Activated naive CD4-positive, alpha-beta T cell (primary cell): ENCODE measurements at places on chromosomes 11 and 22.

DNA sequence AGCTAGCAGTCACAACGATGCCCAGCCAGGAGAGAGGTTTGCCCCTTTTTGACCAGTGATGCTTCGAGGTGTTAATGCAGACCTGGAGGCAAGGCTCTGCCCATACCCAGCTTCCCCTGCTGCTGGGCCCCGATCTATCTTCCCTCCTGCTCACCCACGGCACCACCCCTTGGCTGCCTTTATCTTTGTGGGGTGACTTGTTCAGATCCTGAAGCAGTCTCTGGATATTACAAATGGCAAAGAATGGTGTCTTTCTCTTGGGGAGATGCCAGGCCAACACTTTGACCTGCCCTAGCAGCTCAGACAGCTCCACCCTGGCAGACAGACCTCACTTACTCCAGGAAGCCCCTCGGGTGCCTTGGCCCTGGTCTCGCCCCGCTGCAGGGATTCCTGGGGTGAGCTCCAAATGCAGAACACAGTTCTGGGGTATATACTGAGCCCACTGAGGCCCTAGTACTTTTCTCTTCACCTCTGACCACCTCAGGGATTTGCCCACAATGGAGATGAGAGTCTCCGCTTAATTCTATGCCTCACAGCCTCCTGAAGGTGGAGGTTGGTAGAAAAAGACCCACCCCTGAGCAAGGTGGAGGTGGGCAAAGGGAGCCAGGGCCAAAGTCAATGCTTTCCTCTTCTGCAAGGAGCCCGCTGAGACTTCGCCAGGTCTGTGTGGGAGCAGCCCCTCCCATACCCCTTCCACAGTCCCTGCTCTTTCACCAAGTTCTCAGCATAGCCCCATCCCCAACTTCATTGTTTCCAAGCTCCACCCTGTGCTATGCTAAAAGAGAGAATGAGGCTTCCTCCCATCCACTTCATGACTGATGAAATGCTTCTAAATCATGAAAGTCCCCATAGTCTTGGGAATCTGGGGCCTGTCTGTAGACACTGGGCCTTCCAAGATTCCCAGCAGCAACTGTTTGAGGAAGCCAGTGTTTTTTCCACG is 11.1 kb upstream of the ST3GAL4 start:
- DNase-seq, result no peak

DNA sequence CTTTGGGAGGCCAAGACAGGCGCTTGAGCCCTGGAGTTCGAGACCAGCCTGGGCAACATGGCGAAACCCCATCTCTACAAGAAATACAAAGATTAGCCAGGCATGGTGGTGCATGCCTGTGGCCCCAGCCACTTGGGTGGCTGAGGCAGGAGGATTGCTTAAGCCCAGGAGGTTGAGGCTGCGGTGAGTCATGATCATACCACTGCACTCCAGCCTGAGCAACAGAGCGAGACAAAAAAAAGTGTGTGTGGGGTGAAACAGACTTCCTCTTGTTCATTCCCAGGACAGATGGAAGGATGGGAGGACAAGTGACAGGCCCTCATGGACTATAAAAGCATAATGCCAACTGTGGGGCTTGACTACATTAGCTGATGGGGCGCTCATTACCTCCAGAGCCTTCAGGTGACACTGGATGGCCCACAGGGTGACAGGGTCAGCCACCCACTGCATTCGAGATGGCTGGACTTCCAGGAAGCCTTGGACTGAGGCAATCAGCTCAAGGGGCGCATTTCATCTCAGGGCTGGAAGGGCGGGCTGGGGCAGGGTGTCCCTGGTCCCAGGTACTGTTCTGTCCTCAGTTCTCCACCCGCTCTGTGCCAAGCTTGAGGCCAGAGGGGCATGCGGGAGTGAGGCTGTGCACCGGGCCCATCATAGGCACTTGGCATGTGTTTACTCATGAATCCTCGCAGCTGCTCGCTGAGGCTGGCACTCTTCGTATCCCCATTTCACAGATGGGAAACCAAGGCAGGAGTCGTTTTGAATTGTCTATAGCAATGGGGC is 12.5 kb downstream of the NPTXR start:
- no peak for DNase-seq

GRCh38 chr11:68891351-68891948 is 12.2 kb downstream of the MRPL21 start:
- no peak for DNase-seq

GRCh38 chr11:1748636-1749394 is 1.6 kb downstream of the IFITM10 start:
- DNase-seq, result no peak

DNA sequence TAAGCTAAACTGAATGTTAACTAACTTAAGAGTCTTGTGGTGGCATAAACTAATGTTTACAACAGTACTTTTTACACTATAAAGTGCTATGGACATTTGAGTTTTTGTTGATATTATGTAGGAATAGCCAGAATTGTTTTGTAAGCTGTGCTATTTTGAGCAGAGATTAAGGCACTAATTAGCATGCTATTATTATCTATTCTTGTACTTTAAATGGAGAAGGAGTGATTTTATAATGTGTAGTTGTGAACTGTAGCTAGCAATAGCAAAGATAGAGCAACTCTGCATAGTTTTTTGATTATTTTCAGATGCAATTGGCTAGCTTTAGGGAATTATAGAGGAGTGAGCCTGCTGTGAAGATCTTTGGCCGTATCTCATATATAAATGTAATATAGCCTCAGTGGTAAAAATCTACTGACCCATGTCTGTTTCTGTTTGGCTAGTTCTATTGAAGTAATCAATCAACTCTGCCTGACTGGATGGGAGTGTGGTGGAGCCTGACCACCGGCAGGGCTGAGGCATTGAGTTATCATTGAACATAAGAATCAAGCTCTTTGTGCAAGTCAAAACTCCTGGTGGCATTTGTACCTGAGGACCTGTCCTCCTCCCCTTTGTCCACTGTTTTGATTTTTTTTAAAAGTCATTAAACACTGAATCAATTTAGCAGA is 34.3 kb downstream of the NCAM1 start:
- DNase-seq, result no peak

DNA sequence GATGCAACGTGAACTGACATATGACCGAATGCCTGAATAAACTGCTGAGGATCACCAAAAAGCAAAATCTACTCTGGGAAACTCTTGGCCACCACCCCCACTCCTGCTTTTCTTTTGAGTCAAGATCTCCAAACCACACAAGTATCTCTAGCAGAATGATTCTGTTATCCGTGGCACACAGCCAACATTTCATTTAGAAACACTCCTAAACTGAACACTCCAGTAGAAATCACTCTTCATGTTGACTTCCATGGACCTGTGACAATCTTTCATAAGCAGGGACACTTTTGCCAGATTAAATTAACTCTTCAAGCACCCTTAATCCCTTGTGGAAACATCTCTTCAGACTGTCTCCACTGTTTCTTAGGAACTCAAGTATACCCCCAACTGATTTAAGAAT is 44.4 kb downstream of the VSIG10L2 start:
- no peak for DNase-seq

DNA sequence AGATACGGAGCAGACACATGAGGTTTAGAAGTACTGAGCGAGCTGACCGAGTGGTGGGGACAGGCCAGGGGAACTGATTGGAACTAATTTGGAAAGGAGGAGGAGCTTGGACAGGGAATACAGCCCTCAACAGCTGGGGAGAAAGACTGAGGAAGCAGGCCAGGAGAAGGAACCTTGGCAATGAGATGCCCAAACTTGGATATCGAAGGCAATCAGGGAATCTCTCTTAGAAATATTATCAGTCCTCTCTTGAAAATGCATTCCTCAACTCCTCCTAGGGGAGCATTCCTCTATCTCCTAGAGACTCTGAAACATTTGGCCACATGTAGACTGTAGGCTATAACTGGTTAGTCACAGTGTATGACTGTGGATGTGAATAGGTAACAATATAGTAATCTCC is 284.6 kb downstream of the GUCY1A2 start:
- no peak for DNase-seq

- no peak for DNase-seq
Measured at GRCh38 chr11:58771458-58771855, 39.7 kb upstream of the GLYAT start.
